NCI-H2081 treated with DMSO at 0.1 percent for 48 hours (cell line): ENCODE measurements at places on chromosomes 2 and 18.

- no peak for DNase-seq
Observed at GRCh38 chr2:130936451-130936850, 99.7 kb downstream of the ARHGEF4 start.

GRCh38 chr2:233080836-233081229 is 20.7 kb downstream of the INPP5D start:
- DNase-seq, result no peak

GRCh38 chr2:189297446-189297845 is 117.9 kb upstream of the COL5A2 start:
- no peak for DNase-seq

DNA sequence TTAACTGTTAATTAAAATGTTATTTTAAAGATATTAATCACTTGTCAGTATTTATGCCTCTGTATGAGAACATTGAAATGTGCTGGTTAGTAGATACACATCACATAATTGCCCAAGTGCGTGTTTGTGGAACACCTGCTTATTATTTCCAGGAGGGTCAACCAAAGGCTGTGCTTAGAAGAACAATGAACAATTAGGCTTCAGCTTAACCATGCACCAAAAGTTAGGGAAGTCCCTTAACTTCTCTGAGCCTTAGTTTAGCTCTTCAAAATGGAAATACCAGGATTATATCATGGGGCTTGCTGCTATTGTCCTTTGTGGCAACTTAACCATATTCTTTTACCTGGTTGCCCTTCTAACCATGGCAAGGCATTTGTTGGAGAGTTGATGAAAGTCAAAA is 43.0 kb upstream of the PLA2R1 start:
- no peak for DNase-seq

- no peak for DNase-seq
Observed at GRCh38 chr2:186302263-186302662, 183.8 kb upstream of the ZC3H15 start.

DNA sequence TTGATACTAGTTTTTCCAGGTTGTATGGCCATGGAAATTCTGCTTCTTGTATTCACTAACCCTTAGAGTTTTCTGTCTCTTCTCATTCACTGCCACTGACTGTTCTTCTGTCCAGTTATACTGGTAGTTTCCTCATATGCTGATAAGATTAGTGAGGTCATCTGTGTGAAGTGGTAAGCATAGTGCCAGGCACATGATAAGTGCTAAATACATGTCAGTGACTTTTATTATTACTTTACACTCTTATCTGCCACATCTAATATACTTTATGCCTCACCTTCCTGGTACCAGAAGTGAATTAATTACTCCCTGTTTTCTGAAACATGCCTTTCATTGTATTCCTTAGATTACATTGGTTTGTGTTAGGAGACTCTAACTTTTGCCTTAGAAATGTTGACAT is 91.3 kb downstream of the NBEAL1 start:
- no peak for DNase-seq

GRCh38 chr2:176702131-176702530 is 432.9 kb downstream of the MTX2 start:
- DNase-seq, result no peak

DNA sequence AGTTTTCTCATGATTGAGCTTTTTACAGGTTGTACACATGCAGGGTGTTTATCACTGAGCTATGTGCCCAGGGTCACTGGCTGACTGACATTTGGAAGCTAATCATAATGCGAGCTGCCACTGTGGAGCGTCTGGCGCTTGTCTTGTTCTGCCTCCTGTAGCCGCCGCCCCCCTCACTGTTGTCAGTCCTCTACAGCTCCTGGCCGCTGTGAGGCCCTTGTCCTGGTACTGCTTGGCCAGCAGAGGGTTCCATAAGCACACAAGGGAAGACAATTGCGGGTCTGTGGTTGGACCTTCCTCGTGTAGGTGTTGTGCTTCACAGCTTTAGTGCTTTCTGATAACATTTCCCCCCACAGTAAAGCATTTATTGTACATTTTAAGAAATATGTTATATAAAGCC is 105.6 kb upstream of the LDLRAD4 start:
- no peak for DNase-seq

GRCh38 chr2:240559286-240559685 is 871 bp upstream of the DUSP28 start:
- no peak for DNase-seq

DNA sequence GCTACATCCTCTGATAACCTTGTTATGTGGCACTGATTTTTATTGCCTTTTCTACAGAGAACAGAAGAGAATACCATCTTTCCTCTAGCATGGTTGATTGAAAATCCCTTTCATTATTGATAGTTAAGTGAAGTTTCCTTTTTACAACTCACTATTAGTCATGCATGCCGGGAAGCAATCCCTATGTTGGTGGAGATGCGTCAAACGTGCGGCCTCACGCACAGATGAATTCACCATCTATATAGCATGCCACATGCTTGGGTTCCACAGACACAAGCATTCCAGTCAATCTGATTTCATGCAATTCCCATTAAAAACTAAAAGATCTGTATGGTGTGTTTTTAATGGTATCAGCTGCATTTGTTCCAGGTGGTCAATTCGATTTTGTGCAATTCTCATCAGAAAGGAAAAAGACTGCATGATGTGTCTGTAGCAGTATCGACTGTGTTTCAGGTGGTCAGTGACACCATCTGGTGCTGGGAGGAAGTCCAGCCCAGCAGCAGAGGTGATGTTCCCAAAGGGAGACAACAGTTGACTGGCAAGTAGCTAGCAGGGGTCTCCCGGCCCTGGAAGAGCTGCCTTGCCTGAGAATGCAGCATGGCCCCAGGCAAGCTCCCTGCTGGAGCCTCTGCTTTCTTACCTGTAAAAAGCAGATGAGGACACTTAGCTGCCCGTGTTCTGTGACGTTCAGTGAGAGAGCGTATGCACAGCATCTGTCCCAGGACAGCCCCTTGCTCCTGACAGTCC is 151.3 kb upstream of the NCK2 start:
- DNase-seq, result no peak

GRCh38 chr2:223674998-223675609 is 72.9 kb upstream of the SCG2 start:
- DNase-seq, result no peak

DNA sequence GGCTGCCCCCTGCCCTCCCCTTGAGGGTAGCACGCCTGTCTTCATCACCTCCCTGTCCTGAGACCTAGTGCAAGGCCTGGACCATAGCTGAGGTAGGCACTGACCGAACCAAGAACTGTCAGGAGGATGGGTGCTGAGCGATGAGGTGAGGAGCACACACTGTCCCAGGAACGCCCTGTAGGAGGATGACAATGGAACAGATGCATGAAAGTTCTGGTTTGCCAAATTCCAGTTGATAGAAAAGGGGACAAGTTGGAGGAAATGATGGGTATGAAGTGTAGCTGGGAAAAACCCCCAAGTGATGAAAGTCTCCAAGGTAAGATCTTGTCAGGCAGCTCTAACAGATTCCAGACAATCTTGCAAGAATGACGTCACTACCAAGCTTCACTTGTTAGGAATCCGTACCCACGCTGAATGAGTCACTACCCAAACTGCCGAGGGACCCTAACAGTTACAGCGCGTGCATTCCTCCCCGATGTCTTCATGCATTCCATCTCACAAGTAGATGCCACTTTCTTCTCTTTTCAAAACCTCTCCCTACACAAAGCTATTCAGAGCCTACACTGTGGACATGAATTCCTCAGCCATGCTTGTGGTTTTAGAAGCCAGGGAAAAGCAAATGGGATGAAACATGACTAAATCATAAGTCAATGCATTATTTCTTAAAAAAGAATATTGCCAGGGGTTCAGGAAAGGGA is 27.6 kb downstream of the MRPL33 start:
- DNase-seq, result no peak

DNA sequence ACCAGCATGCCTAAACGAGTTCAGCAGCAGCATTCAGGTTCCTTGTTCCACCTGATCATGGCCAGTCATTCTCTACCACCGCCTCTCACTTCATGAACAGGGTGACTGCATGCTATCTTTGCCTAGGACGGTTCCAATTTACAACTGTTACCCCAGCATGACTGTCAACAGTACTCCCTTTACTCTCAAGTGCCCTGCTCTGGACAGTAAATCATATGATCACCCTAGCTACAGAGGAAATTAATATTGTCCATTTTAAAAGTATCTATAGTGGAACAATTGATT is 25.7 kb downstream of the MGAT4A start:
- no peak for DNase-seq

- no peak for DNase-seq
Observed at GRCh38 chr2:28648671-28649395, 102.8 kb upstream of the PPP1CB start.

- DNase-seq, result no peak
Observed at GRCh38 chr18:77077941-77078689, 54.5 kb downstream of the MBP start.

DNA sequence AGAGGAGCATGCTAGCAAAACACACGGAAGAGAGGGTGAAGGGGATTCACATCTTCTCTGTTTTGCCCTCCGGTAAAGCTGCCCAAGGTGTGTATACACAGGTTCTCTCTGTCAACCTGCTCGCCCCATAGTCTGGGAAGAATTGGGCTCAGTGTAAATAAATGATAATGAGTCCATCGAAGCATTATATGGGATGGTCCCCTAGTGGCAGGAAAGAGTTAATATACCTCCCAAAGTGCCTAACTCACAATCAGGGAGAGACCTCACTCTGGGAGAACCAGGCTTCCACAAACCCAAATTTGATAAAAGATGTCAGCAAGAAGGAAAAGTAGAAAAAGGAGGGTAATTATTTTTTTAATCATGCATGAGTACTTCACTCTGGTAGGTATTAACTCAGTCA is 262.2 kb upstream of the ZNF521 start:
- no peak for DNase-seq
